ENCODE measurements at places on chromosomes 5 and 9.

DNA sequence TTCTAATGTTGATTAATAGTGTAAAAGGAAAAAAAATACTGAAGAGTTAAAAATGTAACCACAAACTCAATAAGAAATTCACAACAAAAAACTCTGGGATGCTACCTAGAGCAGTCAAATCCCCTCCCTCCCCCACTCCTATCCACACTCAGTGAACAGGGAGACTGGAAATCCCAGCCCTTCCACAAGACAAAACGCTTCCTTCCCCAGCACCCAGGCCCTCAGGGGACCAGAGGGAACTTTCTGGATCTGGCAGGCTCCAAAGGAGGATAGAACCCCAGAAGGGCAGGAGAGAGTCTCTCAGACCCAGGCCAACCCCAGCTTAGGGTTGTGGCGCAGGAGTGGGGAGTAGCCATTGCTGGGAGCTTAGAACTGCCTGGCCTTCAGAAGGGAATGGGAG is 55.0 kb downstream of the DCP2 start:
- no peak for DNase-seq

- no peak for DNase-seq
Measured at GRCh38 chr9:16619914-16620520, 250.5 kb downstream of the BNC2 start.

DNA sequence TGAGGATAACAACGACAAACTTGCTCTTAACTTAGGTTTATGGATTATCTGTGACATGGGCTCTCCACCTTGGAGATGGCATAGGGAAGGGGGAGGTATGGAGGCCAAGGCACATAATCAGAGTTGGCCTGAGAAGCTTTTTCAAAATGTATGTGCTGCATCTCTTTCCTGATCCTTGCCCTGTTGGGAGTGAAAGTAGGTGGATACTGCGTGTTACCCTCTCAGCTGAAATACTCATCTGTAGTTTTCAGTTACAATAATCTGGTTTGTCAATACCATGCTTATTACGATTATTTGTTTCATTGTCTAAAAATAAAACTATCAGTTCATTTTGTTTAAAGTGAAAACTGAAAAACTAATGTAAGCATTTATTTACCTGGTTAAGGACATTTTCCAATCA is 86.7 kb downstream of the SLC44A1 start:
- no peak for DNase-seq

- no peak for DNase-seq
Measured at GRCh38 chr9:69195668-69196067, 21.6 kb downstream of the TJP2 start.

GRCh38 chr5:168624850-168625364 is 45.7 kb upstream of the PANK3 start:
- DNase-seq = no peak

GRCh38 chr5:75337366-75338021 is 474 bp downstream of the HMGCR start:
- no peak for DNase-seq

DNA sequence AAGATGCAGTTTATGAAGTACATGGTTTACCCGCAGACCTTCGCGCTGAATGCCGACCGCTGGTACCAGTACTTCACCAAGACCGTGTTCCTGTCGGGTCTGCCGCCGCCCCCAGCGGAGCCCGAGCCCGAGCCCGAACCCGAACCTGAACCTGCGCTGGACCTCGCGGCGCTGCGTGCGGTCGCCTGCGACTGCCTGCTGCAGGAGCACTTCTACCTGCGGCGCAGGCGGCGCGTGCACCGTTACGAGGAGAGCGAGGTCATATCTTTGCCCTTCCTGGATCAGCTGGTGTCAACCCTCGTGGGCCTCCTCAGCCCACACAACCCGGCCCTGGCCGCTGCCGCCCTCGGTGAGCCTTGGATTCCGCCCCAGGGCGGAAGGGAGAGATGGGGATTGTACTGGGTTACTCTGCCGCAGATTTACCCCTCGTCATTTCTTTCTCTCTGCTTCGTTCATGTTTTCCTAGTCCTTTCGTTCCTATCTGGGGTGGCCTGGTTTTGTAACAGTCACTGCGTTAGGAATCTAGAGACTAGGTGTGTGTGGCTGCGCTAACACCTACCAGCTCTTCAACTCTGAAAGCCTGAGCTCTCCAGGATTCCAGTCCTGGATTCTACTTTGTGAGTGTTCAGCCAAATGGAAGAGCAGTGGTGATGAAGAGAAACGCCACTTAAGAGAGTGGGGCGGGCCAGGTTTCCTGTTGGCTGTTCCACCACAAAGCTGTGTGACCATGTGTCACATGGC is 638 bp downstream of the MRPS30 start:
- DNase-seq = peak; percentile 17

- DNase-seq = no peak
Measured at GRCh38 chr9:78626971-78627370, 330.0 kb downstream of the PSAT1 start.

- no peak for DNase-seq
Measured at GRCh38 chr5:73369278-73369677, 79.3 kb downstream of the FOXD1 start.

DNA sequence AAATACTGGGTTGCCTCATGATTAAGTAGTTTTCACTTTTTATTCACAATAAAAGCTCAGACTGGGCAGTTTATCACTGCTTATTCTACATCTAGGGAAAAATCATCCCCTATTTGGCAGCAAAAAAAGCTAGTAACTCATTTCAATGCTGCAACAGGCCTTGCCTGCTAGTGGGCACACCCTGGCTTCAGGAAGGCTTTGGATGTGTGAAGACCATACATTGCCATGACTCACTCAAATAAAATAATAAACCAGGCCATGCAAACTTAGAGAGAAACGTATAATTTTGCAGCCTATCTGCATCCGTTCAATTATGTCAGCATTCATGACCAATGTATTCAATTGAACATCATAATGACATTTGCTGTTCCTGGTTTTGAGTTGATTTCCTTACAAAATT is 402.9 kb downstream of the PIK3R1 start:
- no peak for DNase-seq

DNA sequence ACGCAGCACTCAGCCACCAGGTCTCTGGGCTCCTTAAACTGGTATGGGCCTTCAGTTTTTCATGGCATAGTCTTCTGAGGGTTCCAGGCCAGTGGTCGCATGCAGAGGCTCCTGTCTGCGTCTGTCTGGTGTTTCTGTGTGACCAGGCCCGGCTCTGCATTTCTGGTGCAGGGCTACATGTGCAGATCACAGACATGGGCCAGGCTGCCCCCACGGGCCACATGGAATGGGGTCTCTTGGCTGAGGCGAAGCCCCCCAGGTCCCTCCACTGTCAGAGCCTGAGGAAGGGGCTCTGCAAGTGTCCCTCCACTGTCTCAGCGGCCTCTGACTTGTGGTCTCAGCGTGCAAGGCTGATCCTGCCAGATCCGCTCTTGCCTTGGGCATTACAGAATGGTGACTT is 15.6 kb upstream of the CARD19 start:
- DNase-seq = no peak

- no peak for DNase-seq
Measured at GRCh38 chr9:90998573-90998972, 197.0 kb downstream of the SYK start.

- DNase-seq = no peak
Measured at GRCh38 chr9:111176511-111176910, 138.2 kb upstream of the LPAR1 start.

- no peak for DNase-seq
Measured at GRCh38 chr9:32331240-32331639, 53.2 kb upstream of the ACO1 start.

- DNase-seq = no peak
Measured at GRCh38 chr5:116273448-116274242, 188.8 kb downstream of the COMMD10 start.

DNA sequence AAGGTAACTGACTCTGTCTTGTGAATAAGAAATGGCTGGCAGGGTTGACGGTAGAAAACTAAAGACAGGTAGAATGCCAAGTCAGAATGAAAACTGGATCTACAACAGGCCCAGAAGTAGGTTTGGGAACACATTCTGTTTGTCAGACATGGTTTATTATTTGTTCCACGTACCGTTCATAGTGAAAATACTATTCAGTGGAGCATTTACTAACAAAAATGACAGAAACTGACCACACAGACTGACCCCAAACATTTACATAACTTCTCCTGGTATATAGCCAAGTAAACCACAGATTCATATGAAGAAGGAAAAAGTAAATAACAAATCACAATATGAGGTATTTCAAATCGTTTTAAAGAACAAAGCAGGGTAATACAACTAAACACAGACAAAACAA is 73.7 kb downstream of the SLC38A9 start:
- DNase-seq = no peak

DNA sequence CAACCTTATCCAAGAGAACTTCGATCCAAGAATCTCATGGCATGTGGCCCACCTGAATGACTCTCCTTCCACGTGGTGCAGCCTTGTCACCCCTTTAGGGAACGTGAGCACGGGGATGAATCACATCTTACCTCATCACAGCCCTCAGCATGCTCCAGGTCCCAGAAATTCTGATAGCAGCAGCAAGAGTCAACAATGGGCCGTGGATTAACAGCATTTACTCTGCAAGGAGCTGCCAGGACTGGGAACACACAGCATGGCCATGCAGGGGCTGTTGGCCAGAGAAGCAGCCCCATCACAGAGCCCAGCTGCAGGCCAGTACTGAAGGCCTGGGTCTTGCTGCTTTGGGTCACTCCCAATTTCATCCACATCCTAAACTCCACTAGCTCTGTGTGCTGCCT is 150.4 kb downstream of the C5orf15 start:
- DNase-seq = no peak

DNA sequence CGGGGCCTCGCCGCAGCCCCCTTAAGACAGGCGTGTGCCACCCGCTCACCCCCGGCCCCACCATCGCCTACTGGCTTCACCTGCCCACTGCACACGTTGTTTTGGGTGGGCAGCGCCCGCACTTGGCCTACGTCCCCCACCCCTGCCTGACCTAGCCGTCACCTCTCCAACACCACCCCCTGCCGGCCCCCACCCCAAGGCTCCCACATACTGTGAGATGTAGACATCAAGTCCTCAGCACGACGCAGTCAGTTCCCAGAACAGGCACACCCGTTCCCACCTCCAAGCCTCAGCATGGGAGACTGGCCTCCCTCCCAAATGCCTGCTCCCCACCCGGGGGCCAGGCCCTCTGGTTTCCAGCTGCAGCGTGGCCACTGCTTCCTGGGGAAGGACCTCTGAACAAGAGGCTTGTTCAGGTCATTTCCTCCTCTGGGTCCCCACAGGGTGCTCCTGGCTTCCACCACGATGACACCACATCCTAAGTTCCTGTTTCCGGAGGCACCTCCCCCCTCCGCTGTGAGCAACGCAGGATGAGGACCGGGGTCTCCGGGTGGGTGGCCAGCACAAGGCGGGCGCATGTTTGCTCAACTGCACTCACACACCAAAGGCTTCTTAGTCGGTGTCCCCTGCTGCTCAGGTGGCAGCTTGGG is 11.3 kb downstream of the DBN1 start:
- no peak for DNase-seq

- DNase-seq = no peak
Measured at GRCh38 chr9:94672811-94673487, 33.6 kb upstream of the FBP1 start.

DNA sequence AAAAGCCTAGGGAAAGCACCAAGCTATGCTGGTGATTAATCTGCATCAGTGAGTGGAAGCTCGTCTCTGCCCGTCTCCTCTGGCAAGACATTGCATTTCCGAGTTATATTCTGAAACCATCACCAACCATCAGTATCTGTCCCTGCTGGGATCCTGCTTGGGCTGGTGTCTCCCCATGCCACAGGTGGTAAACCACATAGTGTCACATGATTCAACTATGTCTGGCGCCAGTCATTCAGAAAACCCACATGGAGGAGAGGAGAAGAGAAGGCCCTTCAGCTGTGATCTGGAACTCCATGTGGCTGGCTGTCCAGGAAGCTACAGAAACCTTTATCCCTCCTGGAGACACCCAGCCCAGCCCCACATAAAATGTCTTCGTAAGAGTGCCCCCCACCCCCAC is 4.8 kb downstream of the IL9 start:
- no peak for DNase-seq

DNA sequence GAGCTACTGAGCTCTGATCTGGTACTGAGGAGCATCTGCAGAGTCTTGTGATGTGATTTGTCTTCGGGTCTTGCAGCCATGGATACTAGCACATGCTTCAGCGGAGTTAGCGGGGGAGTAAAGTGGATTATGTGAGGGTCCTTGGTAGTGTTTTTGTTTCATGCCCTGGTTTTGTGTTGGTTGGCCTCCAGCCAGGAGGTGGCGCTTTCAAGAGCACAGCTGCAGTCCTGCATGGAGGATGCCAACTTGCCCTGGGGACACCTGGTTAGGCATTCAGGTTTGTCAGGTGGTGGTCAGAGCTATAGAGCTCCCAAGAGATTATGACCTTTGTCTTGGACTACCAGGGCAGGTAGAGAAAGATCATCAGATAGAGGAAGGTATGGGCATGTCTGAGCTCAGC is 185.8 kb upstream of the CDH6 start:
- no peak for DNase-seq

DNA sequence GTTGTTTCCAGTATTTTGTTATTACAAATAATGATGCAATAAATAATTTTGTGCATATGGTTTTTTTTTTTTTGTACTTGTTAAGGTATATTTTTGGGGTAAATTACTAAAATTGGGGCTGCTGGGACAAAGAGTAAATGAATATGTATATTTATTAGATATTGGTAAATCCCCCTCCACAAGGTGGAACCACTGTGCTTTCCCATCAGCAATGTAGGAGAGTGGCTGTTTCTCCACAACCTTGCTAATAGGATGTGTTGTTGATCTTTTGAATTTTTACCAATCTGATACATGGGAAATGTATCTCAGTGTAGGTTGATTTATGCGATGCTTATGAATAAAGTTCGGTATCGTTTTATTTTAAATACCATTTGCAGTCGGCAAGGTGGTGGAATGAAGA is 118.1 kb downstream of the TRPM3 start:
- DNase-seq = no peak

- DNase-seq = no peak
Measured at GRCh38 chr5:166649676-166650075, 1641.8 kb upstream of the WWC1 start.

DNA sequence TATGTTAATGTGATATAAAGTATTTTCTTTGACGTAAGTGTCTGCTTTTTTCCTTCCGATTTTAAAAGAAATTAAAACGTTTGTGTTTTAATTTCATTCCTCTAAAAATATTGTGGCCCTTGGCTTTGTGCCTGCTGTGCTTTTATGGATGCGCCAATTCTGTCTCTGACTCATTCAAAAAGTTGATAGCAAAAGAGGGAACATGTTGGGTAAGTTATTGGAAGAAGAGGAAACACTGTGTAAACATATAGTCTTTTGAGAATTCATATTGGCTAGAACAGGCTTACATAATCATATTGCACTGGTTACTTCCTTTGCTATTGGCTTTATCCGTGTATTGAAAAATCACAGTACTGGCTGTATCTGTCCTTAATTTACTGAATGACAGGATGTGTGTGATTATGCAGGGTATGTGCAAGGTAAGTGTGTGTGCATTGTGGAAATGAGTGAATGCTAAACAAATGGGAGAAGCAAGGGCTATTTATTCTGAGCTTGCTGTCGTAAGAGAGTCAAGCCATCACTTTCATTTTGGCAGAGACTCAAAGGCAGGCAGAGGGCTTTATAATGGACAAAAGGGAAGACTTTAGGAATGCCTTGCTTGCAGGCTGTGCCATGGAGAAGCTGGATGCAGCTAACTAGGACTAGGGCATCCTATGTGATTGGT is 67.8 kb downstream of the SGCD start:
- no peak for DNase-seq
